C1 segment of cervical spinal cord (tissue), 14 donors: ENCODE measurements at places on chromosomes 3 and 15.
A peak's percentile ranks its signal among the peaks of the same experiment; 100 is the strongest.

- DNase-seq = no peak
Measured at GRCh38 chr3:123576122-123576521, 8.7 kb downstream of the HACD2 start.

GRCh38 chr3:24683633-24684384 lies 189.2 kb upstream of the THRB start:
- no peak for DNase-seq

GRCh38 chr3:95905182-95905581 lies 909.2 kb upstream of the EPHA6 start:
- no peak for DNase-seq

DNA sequence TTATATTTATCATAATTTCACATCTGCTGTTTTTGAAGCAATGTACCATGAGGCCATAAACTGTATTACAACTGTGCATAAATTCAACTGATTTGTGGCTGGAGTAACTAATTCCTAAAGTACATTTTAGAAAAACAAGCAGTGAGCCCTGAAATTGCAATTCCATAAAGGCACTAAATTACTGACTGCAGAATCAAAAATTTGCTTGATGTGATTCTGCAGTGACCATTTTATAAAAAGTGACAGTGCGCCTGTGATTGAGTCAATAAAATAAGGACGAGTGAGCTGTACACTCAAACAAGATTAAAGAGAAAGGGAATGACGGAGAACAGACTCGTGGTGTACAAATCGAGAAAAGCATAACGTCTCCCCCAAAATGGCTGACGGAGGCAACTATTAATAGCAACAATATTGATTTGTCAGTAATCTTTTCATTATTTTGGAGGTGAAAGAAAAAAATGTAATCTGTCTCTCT lies 121.4 kb upstream of the MEIS2 start:
- DNase-seq = no peak

DNA sequence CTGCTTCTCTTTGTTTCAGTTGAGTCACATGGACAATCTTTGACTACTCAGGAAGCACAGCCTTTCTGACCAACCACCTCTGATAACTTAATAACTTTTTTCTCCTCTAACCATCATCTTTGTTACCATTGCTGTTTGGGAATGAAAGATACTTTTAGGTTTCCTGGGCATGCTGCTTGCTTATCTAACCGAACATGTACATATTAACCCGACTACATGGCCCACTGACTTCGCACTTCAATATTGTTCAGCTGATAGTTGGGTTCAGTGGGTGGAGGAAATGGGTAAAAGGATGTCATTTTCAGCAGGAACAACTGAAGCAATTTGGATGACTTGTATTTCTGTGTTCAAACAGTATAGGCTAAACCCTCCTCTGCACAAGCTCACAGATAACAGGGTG lies 214.3 kb downstream of the SQOR start:
- DNase-seq = no peak

DNA sequence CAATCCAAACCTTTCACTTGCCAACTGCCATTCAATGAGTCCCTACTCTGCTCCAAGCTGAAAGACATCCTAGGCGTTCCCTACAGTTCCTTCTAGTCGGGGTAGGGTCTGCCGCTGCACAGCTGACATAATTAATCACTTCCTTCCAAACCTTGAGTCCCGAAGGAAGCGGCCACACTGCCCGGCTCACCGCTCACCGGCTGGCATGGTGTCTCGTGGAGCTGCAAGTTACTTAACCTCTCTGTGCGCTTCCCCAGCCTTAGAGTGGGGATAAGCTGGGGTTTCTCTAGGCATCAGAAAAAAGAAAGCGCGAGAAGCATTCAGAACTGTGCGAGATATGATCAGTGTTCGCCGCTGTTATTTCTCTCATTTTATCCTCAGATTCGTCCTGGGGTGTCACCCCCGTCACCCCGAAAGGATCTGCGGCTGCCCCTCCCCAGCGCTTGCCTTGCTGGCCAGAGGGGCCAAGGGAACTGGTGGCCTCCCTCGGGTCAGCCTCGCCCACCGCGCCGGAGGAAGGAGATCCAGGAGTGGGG lies 748 bp downstream of the MRPS25 start:
- DNase-seq = no peak

DNA sequence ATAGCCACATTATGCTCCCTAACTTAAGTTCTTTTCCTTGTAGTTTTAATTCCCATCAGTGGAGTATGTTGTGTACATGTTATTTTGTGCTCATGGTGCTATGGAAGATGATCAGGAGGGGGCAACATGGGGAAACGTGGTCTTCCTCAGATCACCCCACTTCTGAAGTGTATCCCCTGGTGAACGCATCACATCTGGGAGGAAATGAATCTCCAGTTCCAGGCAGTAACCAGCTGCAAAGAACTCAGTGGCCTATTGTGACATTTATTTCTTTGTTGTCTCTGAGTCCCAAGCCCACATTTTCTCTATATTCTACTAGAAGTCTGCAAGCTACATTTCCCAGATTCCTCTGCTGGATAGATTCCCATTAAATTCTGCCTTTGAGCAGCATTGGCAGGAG lies 217.0 kb downstream of the SATB1 start:
- no peak for DNase-seq

DNA sequence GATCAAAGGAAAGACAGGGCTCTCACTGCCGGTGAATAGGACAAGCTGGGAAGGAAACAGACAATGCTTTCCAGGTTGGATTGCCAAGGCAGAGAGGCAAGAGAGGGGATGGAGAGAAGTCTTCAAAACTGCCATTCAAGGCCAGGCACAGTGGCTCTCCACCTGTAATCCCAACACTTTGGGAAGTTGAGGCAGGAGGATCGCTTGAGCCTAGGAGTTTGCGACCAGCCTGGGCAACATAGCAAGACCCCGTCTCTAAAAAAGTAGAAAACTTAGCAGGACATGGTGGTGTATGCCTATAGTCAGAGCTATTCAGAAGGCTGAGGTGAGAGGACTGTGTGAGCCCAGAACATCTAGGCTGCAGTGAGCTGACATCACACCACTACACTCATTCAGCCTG lies 43.5 kb upstream of the IDH2 start:
- DNase-seq = no peak

GRCh38 chr3:106813742-106814141 lies 563.5 kb upstream of the CCDC54 start:
- no peak for DNase-seq

DNA sequence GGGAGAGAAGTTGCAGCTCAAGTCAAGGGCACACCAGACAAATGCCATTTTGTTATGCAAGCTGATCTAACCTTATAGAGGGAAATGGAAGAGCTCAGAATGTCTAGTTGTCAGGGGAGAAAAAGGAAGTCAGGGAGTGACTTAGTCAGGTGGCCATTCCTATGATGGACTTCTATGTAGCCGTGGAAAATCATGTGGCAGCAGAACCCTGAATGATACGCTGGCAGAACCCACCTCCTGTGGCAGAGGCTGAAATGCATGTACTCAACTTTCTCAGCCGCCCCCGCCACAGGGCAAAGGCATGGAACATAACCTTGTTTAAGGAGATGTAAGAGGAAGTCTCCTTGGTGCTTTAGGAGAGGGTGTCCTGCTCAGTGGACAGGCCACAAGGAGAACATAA lies 37.7 kb upstream of the PARL start:
- DNase-seq = no peak

GRCh38 chr3:57983734-57984518 lies 24.3 kb upstream of the FLNB start:
- DNase-seq = peak; percentile 19
